ENCODE measurements at places on chromosomes 2 and 18. TPM values are rescaled to one million over a fixed set of nuclear protein-coding genes. Genes with fewer than 3 reads are reported as not detected.

DYNC2LI1 gene
- 81.2 TPM for polyA plus RNA-seq

CENPA gene
- polyA plus RNA-seq = 17.2 TPM

IGFBP5 gene
- 337 TPM for polyA plus RNA-seq

FAP gene
- polyA plus RNA-seq = 10.9 TPM

CYP27C1 gene
- polyA plus RNA-seq = 12.3 TPM

DNAJC5G gene
- 1.7 TPM for polyA plus RNA-seq

SULT1C4 gene
- polyA plus RNA-seq = 48.5 TPM

GEN1 gene
- polyA plus RNA-seq = 12.0 TPM

GPBAR1 gene
- polyA plus RNA-seq = 2.0 TPM

Data from renal cortex interstitium (tissue), 15 donors.